ENCODE measurements at places on chromosomes 7 and 10. TPM values are rescaled to one million over a fixed set of nuclear protein-coding genes. Genes with fewer than 3 reads are reported as not detected.

RINT1 gene
- 31.2 TPM for total RNA-seq

GRCh38 chr7:48182718-48183369 lies 11.6 kb downstream of the ABCA13 start:
- no peak overlapping the region for H3K4me3 ChIP-seq
- no peak overlapping the region for H3K27ac ChIP-seq
- H3K36me3 ChIP-seq = peaks cover 6% of the 10 kb centered on the region
- H3K4me1 ChIP-seq = no peaks in the 10 kb centered on the region
- no peaks in the 10 kb centered on the region for H3K27me3 ChIP-seq
- no peak for DNase-seq

CD36 gene
- total RNA-seq = 4.0 TPM

DNA sequence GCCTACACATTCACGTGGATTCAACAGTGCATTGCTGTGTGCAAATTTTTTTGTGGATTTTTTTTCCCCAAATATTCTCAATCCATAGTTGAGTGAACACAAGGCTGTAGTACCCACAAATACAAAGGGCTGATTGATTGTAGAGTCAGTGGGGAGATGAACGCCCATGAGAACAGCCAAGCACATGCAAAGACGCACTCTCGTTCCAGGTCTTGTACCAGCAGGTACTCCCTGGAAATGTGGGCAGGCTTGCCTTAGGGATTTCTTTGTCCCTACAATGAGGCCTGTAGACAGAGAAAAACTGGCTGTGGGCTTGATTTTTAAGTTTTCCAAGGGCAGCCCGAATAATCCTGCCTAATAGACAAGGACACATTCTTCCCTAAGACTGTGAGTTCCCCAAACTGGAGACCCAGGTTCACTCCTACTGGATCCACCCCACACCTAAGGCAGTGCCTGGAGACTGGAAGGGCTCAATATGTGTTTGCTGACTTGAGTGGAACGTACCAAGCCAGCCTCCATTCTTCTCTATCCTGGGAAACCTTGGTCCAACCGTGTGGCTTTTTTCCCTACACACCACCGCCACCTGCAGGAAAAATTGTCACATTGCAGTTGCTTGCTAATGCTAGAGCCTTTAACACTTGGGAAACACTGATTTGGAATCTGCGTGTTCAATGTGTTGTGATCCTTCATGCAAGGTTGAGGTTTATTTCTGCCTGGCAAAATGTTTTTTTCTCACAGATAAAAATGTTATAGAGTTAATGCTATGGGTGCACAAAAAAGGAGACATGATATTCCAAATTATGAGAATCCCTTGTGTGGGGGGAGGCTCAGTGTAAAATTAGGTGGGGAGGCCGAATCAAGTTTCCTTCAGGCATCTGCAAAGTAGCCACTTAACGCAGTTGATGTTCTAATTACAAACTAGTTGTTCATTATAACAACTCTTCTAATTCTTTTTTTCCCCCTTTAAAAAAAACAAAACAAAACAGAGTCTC lies 49.3 kb downstream of the PPP1R17 start:
- peaks cover 6% of the 10 kb centered on the region for H3K27me3 ChIP-seq
- H3K27ac ChIP-seq = no peak overlapping the region
- no peak for DNase-seq
- H3K4me1 ChIP-seq = peaks cover 3% of the 10 kb centered on the region
- H3K4me3 ChIP-seq = no peak overlapping the region

UPK3B gene
- total RNA-seq = 7.3 TPM

DNA sequence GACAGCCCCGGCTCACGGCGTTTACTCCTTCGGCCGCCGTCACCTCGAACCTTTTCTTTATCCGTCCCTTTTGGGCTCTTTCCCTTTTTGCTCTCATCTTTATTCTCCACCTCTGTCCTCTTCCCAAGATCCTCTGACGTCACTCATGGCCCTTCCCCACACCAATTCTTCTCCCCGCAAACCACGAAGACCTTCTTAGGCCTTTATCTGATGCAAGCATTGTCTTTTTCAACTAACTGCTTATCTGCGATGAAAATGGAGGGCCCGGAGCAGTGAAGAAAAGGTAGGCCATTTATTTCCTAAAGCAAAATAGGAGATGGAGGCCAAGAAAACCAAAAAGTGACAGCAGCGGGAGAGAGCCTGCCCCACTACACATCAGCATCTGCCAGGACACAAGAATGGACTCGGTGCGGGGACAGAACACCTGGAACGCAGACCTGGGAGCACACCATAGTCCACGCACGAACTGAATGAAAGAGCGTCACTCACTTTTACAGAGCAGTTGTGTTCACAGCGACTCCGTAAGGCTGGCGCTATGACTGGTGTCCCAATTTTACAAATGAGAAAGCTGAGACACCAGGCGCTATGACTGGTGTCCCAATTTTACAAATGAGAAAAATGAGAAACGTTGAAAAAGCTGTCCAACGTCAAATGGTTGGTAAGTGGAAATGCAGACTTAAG lies 45.3 kb downstream of the ZNF777 start:
- no peaks in the 10 kb centered on the region for H3K36me3 ChIP-seq
- DNase-seq = no peak
- peak overlapping the region; percentile 67 for H3K4me3 ChIP-seq
- H3K4me1 ChIP-seq = peaks cover 8% of the 10 kb centered on the region
- peaks cover 28% of the 10 kb centered on the region for H3K27me3 ChIP-seq

ZNF467 gene
- 2.0 TPM for total RNA-seq

DNA sequence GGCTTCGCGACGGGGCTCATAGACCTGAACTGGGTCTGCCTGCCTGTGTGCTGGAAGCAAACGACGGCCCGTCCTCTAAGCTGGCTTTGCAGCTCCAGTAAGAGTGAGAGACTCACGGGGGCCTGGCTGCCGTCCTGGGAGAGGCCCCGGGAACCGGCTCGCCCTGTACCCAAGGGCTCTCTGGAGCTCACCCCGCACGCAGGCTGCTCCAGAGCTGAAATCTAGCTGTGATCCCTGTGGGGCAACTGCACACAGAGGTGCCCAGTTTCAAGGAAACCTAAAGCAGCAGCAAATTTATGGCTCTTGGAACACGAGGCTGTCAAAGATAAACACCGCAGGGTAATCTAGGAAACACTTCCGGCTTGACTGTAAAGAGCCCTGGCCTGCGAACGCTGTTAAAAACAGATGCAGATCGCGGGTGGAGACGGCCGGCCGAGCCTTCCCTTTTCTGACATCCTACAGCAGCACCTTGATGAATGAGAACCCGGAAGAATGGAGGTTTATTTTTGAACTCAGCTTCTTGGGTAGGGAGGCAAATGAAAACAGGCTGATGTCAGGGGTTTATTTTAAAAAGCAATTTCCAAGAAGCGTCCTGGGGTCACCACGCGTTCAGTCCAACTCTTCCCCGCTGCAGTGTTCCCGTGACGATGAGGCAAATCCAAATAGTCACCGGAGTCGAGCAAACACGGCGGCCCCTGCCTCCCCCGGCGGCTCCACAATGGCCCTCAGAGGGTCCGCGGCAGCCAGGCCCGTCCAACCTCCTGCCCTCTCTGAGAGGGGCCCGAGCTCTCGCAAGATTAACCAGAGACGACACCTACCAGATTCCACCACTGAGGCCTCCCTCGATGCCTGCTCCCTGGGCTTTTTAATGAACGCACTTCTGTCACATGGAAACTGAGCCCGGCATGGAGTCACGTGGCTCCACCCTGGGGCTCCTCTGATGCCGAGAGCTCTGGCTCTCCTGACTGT lies 29.6 kb downstream of the AMZ1 start:
- no peaks in the 10 kb centered on the region for H3K36me3 ChIP-seq
- peaks cover 65% of the 10 kb centered on the region for H3K4me1 ChIP-seq
- DNase-seq = no peak
- H3K4me3 ChIP-seq = peak overlapping the region; percentile 63
- peaks cover 17% of the 10 kb centered on the region for H3K27me3 ChIP-seq

PON3 gene
- total RNA-seq = not detected

SPDYE2B gene
- not detected for total RNA-seq

Data from naive thymus-derived CD8-positive, alpha-beta T cell (primary cell).